ENCODE measurements at places on chromosomes 7 and 10. TPM values are rescaled to one million over a fixed set of nuclear protein-coding genes. Genes with fewer than 3 reads are reported as not detected.
A peak's percentile ranks its signal among the peaks of the same experiment; 100 is the strongest.

- DNase-seq: peak; percentile 25
These were observed 1.0 kb upstream of the PILRA start for GRCh38 chr7:100372256-100372655.

- DNase-seq: no peak
These were observed 13.9 kb upstream of the WNT8B start for GRCh38 chr10:100448951-100449350.

GRCh38 chr10:130771491-130771946 lies 540.0 kb downstream of the TCERG1L start:
- no peak for DNase-seq

DNA sequence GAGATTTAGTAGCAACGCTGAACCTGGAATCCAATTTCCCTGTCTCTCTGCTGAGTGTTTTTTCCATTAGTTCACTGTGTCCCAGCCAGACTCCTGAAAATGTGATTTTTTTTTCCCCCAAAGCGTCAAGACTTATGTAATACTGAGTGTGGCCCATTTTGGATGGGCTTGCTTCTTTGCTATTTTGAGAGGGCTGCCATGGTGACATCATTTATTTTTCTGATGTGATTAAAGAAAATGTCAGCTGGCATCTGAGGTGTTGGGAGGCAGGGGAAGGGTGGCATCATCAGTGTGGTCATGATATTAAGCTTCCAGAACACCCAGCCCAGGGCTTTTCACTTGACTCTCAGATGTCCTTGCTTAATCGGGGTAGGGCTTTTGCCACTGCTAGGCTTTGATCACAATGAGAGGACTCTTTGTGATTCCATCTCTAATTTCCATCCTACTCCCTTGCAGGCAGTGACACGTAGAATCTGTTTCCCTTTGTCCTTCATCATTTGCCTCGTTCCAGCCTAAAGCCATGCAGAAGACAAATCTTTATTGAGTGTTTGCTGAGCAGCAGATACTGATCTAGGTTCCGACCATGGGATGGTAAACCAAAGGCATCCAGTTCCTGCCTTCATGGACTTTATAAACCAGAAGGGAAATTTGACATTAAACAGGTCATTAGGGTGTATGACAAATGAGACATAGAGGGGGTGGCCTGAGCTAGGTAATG lies 7.4 kb downstream of the ZNF365 start:
- no peak for DNase-seq

DNA sequence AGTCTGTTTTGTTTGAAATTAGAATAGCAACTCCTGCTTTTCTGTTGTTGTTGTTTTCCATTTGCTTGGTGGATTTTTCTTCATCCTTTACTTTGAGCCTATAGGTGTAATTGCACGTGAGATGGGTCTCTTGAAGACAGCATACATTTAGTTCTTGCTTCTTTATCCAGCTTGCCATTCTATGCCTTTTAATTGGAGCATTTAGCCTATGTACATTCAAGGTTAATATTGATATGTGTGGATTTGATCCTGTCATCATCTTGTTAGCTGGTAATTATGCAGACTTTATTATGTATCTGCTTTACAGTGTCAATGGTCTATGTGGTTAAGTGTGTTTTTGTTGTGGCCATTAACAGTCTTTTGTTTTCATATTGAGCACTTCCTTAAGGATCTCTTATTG lies 708.9 kb upstream of the ANKRD30A start:
- no peak for DNase-seq

DNA sequence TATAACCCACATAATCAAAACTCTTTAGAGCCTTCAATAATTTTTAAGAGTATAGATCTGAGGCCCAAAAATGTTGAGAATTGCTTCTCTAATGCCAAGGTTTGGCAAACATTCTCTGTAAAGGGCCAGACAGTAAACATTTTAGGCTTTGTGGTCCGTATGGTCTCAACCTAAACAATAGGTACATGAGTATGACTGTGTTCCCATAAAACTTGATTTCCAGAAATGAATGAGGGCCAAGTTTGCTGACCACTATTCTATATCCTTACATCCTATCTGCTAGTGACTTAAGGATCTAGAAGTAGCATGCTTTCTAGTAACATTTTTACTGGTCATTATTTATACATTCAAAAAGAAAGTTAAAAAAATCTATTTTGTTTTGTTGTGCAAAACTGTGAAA lies 58.9 kb downstream of the MPP7 start:
- no peak for DNase-seq

DNA sequence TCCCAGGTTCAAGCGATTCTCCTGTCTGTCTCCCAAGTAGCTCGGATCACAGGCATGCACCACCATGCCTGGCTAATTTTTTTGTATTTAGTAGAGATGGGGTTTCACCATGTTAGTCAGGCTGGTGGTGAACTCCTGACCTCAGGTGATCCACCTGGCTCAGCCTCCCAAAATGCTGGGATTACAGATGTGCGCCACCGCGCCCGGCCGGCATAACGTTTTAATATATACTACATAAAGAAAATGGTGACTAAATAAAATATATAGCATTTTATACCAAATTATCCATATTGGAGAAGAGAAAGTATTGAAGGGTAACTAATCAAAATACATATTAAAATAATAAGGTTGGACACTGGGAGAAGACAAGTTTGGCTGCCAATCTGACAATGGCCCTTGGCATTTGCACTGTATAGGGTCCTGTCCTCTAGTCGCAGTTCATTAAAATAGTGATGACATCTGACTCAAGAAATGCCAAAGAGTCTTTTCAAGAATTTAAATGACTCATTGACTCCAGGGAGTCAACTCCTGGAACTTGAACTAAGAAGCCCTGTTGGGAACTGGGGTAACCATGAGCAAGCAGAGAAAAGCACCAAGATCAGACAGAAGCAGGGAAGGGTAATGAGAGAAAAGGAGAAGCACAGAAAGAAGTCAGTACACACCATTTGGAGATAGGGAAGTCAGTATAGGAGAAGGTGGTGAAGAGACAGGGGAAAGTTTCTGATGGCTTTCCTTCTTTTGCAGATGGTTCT lies 91.1 kb downstream of the CH25H start:
- peak; percentile 51 for DNase-seq

GRCh38 chr10:88899886-88900285 lies 19.8 kb downstream of the STAMBPL1 start:
- DNase-seq: no peak

- DNase-seq: no peak
These were observed 30.9 kb downstream of the TMEM120A start for GRCh38 chr7:75963381-75963995.

DNA sequence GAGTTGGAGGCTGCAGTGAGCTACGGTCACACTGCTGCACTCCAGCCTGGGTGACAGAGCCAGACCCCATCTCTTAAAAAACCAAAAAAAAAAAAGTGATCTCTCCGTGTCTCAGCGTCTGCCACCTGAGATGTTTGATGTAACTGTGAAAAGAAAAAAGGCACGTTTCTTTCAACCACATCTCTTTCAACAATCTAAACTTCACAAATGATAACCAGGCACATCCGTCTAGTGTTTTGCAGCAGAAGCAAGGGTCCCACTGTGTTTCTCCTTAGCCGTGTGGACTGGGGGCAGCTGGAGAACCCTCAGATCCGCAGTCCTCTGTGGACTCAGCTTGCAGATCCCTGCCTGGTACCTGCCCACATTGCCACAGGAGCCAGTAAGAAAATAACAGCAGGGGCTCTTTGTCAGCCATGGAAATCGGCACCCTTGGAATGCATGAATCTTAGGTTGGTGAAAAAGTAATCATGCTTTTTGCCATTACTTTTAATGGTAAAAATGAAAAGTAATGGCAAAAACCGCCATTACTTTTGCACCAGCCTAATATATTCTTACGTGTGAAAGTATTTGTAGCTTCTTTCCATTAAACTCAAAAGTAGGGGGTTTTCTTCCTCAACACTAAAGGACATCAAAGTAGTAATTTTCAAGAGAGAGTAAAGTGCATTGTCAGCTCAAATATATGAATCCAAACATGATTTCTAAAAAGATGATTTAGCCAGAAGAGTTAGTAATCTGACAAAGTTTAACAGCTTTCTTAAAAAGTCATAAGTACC lies 276.5 kb downstream of the CCDC3 start:
- no peak for DNase-seq

GRCh38 chr7:77661816-77662215 lies 34.4 kb upstream of the RSBN1L start:
- DNase-seq: no peak

GRCh38 chr10:3179174-3179573 lies 6.6 kb upstream of the PITRM1 start:
- no peak for DNase-seq

GRCh38 chr7:55469271-55469681 lies 103.0 kb downstream of the VOPP1 start:
- no peak for DNase-seq

- no peak for DNase-seq
These were observed 1.7 kb upstream of the NKX6-2 start for GRCh38 chr10:132787495-132788179.

DNA sequence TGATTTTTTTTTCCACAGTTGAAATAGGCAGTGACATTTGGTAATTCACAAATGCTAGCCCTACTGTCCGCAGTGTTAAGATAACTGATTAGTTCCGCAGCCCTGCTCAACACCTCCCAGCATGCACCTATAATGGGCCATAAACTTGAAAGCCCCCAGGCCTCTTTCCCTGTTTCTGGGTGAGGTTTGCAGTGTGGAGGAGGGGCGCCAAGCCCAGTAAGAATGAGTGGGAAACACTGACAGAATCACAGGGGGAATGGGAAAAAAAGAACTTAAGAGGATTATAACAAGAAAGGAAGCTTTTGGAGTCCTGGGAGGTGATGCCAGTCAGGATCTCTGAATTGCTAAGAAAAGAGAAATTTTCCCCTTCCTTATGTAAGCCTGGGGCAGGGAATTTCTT lies 39.6 kb upstream of the SP8 start:
- no peak for DNase-seq

- DNase-seq: peak; percentile 21
These were observed 136.3 kb upstream of the FZD1 start for GRCh38 chr7:91127959-91128358.

GRCh38 chr7:22219036-22219435 lies 137.9 kb downstream of the RAPGEF5 start:
- DNase-seq: no peak

DNA sequence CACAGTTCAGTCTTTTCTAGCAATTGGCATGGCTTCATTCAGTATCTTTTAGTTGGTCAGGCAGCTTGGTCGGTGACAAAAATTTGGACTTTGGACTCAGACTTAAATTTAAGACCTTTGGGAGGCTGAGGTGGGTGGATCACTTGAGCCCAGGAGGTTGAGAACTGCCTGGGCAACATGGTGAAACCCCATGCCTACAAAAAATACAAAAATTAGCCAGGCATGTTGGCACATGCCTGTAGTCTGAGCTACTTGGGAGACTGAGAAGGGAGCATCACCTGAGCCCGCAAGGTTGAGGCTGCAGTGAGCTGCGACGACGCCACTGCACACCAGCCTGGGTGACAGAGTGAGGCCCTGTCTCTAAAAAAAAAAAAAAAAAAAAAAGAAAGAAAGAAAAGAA lies 19.5 kb upstream of the ITPRID1 start:
- DNase-seq: no peak

DNA sequence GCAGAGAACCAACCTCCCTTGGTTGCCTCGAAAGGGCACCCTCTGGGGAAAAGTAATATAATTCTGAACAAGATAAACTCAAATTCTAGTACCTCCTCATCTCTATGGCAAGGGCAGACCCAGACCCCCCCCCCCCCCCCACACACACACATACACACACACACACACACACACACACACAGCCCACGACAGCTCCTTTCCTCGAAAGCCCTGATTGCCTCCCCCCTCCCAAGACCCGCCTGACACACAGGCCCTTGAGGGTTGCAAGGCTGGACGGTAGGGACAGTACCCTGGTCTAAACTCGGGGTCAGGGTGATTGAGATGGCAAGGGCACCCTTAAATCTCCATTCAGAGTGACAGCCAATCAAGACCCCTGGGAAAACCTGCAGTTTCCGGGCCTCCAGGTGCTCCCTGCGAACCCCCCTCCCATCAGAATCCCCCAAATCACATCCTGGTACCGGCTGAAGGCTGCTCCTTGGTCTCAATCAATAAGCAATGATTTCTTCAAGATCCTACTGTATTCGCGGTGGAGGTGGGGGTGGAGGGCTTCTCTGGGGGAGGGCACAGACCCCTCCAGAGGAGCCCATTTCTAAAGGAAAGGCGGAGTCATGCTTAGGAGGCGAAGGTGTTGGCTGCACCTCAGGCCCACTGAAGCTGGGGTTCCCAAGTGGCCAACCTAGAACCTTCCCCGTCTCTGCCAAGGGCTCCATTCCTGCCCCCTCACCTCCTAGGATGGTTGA lies 100.7 kb downstream of the HIP1 start:
- no peak for DNase-seq

GRCh38 chr10:69663369-69663947 lies 33.4 kb downstream of the FAM241B start:
- no peak for DNase-seq

ATP6V0A4 gene
- not detected for polyA plus RNA-seq

NUPR2 gene
- polyA plus RNA-seq: not detected

TMEM196 gene
- polyA plus RNA-seq: not detected

NPFFR1 gene
- not detected for polyA plus RNA-seq

FFAR4 gene
- not detected for polyA plus RNA-seq

EMX2 gene
- polyA plus RNA-seq: not detected

EPO gene
- not detected for polyA plus RNA-seq

SYT15 gene
- 0.19 TPM for polyA plus RNA-seq

C7orf57 gene
- not detected for polyA plus RNA-seq

IDI2 gene
- not detected for polyA plus RNA-seq

GRM3 gene
- not detected for polyA plus RNA-seq

CYP3A4 gene
- polyA plus RNA-seq: not detected

UPK3B gene
- not detected for polyA plus RNA-seq

HMX3 gene
- polyA plus RNA-seq: not detected

IFIT1B gene
- not detected for polyA plus RNA-seq

All from fibroblast of lung (primary cell).